Adipocyte (in vitro differentiated cells): ENCODE measurements at places on chromosomes 1 and 21.

DNA sequence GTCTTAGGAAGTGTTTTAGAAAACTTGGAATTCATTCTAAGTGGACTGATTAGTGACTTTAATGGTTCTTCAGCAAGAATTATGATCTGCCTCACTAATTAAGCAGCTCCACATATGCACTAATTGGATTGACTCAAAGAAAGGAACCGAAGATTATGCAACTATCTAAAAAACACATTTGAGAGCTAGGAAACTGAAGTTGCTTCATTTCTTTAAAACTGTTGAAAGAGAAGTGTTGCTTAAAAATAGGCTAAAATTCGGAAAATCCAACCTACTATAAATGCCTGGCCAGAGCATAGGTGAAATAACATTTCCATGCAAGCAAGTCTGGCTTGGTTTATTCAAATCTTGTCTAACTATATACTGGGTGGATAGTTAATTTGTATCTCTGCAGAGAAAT is 502.9 kb upstream of the ZRANB2 start:
- DNase-seq, result peak; percentile 35

GRCh38 chr1:94769551-94769950 is 50.6 kb upstream of the SLC44A3 start:
- DNase-seq, result no peak

DNA sequence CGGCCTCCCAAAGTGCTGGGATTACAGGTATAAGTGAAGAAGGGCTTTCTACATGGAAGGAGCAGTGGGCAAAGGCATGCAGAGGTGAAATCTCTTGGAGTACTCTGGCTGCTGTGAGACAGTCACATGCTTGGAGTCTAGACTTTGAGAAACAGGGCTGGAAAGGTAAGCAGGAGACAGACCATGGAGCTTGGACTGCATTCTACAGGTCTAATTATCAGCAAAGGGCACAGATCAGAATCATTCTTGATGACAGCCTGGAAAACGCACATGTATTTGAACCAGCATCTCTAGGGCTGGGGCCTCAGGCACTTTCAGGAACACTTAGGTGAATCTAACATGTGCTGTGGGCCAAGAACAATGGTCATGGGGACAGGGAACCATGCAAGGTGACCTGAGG is 7.3 kb upstream of the PRELP start:
- no peak for DNase-seq

DNA sequence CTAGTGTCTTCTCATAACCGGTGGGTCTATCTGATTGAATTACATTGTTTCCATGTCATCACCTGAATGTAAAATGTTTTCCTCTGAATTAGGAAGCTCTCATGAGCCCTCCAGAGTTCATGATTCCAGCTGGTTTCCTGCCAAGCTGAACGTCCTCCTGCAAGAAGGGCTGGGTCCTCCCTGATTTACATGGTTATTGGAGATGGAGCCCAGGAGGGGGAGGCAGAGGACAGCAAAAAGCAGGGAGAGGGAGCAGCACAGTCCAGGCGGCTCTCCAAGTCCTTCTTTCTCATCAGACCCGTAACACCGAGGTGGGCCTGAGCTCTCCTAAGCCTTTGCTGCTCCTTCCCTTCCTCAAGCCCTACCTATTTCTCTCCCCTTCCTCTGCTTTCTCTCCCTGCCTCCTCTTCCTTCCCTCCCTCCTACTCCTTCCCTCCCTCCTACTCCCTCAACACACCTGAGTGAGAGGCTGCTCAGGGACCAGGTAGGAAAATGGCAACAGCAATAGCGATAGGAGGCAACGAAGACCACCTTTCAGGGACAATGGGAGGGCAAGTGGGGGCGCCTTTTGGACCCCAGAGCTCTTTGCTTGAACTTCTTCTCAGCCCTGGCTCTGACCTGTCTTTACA is 265.9 kb downstream of the PRDM2 start:
- peak; percentile 68 for DNase-seq

GRCh38 chr21:16596369-16596768 is 866.6 kb downstream of the USP25 start:
- no peak for DNase-seq

GRCh38 chr1:47519491-47519890 is 81.6 kb downstream of the FOXD2 start:
- DNase-seq, result no peak

DNA sequence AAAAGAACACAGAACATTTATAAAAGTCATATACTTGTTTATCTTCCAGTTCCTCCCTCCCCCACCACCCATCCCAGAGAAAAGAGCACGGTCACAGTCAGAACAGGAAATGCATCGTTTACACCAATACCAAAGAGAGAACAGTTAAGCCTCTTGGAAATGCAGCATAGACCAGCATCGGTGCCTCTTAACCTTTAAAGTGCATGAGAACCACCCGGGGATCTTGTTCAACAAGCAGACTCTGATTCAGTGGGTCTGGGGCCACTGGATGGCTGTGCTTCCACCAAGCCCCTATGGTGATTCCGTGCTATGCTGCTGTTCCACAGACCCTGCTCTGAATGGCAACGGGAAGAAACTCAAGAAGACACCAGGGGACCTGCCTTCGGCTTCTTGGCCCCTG is 19.2 kb downstream of the FAM89A start:
- DNase-seq, result peak; percentile 63

- DNase-seq, result no peak
Observed at GRCh38 chr1:14055442-14056223, 355.6 kb downstream of the PRDM2 start.

GRCh38 chr1:180217006-180217405 is 13.1 kb upstream of the LHX4 start:
- DNase-seq, result no peak

GRCh38 chr1:43293896-43294760 is 6.7 kb upstream of the TIE1 start:
- peak; percentile 65 for DNase-seq

DNA sequence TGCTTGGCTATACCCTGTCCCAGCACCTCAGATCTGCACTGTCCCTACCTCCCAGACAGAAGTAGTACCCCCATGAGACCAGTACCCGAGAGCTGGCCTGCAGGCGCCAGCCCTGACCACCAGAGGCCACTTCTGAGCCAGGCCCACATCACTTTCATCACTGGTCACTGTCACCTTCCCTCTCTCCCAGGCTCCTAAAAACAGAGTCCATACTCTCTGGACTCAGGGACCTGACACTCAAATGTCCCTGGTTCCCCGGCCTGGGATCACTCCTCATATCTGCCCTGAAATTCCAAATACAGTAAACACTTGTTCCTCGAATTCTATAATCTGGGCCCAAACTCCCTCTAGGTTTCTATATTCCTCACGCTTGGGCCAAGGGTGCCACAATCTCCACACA is 18.7 kb downstream of the TMEM53 start:
- peak; percentile 58 for DNase-seq

DNA sequence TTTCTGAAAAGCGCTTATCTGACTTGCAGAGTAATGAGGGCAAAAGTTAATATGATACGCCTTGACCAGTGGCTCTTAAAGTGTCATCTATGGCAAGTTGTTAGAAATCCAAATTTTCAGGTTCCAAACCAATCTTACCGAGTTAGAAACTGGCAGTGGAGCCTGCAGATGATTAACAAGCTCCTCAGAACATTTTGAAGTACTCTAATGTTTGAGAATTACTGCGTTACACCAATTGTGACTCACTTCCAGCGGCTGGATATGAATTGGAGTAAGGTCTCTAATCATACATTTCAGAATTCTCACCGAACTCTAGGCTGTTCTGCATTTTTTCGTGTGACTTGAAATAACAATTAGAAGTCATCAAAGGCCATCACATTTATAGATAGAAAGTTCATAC is 73.5 kb upstream of the TMPRSS15 start:
- DNase-seq, result no peak

DNA sequence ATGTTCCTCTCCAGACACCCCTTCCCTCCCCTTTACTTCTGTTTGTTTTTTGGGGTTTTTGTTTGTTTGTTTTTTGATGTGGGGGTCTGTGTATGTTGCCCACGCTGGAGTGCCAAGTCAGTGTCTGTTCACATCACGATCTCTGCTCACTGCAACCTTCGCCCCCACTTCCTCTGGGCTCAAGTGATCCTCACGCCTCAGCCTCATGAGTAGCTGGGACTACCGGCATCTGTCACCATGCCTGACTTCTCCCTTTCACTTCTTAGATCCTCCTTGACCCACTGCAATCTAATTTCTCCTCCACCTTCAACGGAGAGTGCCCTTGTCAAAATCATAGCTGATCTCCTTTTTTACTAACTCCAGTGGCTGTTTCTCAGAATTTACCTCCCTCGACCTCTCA is 100.7 kb upstream of the KIF26B start:
- no peak for DNase-seq

- DNase-seq, result peak; percentile 78
Observed at GRCh38 chr1:110235834-110236682, 25.9 kb downstream of the KCNC4 start.

DNA sequence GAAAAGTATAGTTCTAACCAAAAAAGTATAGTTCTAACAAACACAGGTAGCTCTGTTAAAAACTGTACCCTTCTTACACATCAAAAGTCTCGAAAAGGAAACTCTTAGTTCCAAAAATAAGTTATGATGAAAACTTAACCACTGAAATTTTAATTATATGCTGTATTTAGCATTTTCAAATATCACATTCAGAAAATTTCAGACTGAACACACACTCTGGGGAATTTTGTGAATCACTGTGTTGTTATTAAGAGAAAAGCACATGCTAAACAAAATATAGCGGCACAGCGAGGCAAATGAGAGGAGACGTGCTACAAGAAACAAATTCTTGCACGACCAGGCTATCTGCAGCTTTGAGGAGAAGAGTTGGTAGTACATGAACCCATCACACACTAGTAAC is 30.4 kb downstream of the VAV3 start:
- no peak for DNase-seq

- DNase-seq, result peak; percentile 53
Observed at GRCh38 chr1:205936846-205937586, 6.2 kb downstream of the SLC26A9 start.

DNA sequence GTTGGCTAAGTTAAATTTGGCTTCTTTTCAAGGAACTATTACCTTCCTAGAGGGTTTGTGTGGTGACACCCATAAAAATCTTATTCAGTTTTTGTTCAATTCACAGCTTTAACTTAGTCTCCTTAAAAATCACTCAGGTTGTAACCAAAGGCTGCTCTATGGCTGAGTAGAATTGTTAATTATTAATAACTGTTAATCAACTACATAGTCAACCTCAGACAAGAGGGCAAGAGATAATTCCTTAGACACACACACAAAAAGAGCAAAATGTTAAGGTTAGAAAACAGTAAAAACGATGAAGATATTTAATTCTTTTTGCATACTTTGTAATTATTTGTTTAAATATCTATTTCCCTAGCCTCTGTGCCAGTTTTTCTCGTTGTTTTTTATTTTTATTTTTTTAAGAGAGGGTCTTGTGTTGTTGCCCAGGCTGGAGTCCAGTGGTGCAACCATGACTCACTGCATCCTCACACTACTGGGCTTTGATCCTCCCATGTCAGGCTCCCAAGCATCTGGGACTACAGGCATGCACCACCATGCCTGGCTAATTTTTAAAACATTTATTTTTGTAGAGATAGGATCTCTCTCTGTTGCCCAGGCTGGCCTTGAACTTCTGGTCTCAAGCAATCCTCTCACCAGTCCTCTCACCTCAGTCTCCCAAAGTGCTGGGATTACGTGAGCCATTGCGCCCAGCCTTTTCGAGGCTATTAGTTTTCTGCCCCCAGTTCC is 215.2 kb downstream of the DISC1 start:
- peak; percentile 26 for DNase-seq

DNA sequence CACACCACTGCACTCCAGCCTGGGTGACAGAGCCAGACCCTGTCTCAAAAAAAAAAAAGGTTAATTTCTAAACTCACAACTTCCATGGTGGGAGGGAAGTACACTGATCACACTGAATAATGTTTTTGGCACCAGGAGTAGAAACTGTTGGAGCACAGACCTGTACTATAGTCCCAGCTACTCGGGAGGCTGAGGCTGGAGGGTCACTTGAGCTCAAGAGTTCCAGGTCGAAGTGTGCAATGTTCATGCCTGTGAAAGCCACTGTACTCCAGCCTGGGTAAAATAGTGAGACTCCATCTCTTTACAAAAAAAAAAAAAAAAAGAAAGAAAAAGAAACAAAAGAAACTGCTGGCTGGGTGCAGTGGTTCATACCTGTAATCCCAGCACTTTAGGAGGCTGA is 35.3 kb downstream of the TMEM50B start:
- DNase-seq, result no peak

- DNase-seq, result no peak
Observed at GRCh38 chr1:29695803-29696202, 459.5 kb downstream of the PTPRU start.

DNA sequence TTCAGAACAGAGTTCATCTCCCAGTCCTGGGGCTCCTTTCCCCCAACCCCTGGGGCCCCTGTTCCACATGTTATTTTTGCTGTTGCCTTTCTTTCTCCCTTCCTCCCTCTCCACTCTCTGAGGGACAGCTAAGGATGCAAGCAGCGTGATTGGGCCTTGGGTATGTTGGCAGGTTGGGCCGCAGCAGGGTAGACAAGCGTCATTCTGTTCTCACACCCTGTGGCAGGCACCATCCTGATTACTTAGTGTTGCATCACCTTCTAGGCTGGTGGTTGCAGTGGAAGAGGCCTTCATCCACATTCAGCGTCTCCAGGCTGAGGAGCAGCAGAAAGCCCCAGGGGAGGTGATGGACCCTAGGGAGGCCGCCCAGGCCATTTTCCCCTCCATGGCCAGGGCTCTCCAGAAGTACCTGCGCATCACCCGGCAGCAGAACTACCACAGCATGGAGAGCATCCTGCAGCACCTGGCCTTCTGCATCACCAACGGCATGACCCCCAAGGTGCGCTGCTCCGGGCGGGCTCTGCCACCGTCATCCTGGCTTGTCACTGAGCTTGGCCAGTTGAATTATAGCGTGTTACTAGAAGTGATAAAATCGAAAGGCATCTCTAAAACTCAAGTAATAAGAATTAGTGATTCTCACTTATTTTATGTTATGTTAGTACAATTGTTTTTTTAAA is 43.4 kb downstream of the VANGL1 start:
- no peak for DNase-seq

GRCh38 chr1:221437171-221437570 is 304.7 kb downstream of the DUSP10 start:
- DNase-seq, result peak; percentile 34

- DNase-seq, result peak; percentile 15
Observed at GRCh38 chr1:53644909-53645689, 93.9 kb downstream of the GLIS1 start.

- no peak for DNase-seq
Observed at GRCh38 chr1:179007233-179007632, 18.5 kb upstream of the FAM20B start.

- peak; percentile 72 for DNase-seq
Observed at GRCh38 chr1:200512191-200512590, 102.4 kb upstream of the ZNF281 start.

DNA sequence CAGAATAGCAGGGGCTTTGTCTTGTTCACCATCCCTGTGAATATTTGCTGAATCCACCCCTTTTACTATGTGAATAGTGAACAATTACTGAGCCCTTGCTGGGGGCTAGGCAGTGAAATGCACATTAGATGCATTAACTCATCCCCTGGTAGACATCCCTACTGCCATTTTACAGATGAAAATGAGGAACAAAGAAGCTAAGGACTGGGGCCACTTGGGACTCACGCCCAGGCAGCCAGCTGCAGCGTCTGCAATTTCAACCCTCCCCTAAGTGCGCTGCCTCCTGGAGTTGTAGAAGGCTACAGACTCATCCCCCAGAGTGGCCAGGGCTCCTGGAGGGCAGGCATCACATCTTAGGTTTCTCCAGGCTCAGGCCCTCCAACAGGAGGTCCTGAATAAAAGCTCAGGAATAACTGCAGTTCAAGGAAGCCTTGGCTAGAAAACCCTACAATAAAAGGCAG is 31.6 kb downstream of the CAPZB start:
- no peak for DNase-seq

- DNase-seq, result no peak
Observed at GRCh38 chr1:220824031-220824989, 37.6 kb downstream of the MTARC1 start.

- no peak for DNase-seq
Observed at GRCh38 chr1:7770669-7770996, 463 bp upstream of the VAMP3 start.
